ENCODE measurements at places on chromosomes 2 and 18.

- no peak for DNase-seq
Measured at GRCh38 chr2:225602205-225602604, 202.7 kb downstream of the NYAP2 start.

DNA sequence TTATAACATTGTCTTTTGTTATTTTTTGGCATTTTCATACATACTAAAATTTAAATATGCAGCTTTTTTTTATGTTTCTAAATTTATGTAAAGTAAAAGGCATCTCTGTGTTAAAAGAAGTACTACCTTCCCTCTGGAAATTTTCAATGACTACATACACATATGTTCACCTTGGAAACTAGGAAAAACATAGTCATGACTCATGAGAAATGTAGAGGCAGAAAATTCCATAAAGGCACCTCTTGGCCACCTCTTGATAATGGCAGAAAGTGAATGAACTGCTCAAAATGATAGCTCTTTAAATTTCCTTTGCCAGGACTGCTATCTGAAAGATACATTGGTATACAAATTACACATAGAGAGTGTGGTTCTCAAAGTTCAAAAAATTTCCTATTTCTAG is 889.1 kb upstream of the ZEB2 start:
- DNase-seq, result no peak

GRCh38 chr18:47881752-47882455 is 48.6 kb downstream of the SMAD2 start:
- peak; percentile 84 for DNase-seq

DNA sequence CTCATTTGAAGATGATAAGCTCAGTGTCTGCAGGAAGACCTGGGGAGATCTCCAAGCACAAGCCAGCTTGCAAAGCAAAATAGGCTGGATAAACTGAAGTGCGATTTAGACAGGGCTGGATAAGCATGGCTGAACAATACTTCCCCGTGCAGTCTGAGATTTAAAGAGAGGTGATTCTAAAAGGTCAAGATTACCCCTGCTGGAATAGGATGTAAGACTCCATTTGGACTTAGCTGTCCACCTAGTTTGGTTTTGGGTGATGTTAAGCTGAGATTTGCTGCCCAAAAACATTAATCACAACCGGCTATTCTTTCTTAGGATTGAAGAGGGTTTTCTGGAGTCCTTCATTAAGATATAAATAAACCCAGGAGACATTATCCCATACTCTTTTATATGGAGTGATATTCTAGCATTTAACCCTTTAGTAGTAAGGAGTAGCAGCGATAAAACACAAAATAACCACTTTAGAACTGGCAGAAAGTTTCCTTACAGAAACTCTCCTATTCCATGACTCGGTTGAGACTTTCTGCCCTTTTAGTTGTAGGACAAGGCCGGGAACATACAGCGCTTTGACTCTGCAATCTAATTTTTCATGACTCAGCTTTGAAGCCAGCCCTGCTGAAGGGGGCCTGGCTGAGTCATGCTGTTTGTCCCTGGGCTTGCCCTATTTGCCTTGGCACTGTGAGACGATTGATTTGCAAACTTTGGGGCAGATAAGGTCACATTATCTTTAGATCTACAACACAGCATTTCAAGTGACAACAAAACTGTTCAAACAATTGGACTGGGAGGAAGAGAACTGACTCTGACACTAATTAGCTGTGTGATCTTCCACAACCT is 238.2 kb downstream of the GCA start:
- peak; percentile 14 for DNase-seq

DNA sequence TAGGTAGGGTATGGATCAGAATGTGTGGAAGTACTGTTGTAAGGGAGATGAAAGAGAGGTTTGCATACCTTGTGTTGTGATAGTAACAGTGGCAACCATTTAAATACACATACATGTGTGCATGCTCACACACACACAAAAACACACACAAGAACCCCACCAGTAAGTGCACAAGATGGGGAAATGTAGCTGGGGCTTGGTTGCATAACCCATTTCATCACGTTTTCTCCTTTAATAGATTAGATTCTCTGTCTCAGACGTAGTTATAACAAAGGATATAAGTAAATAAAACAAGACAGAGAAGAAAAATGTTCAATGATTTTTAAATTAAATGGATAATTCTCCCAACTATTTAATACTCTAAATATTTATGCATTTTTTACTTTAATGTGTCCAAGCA is 13.4 kb downstream of the ARHGAP15 start:
- no peak for DNase-seq

GRCh38 chr18:3328532-3328931 is 66.6 kb downstream of the MYL12B start:
- no peak for DNase-seq

DNA sequence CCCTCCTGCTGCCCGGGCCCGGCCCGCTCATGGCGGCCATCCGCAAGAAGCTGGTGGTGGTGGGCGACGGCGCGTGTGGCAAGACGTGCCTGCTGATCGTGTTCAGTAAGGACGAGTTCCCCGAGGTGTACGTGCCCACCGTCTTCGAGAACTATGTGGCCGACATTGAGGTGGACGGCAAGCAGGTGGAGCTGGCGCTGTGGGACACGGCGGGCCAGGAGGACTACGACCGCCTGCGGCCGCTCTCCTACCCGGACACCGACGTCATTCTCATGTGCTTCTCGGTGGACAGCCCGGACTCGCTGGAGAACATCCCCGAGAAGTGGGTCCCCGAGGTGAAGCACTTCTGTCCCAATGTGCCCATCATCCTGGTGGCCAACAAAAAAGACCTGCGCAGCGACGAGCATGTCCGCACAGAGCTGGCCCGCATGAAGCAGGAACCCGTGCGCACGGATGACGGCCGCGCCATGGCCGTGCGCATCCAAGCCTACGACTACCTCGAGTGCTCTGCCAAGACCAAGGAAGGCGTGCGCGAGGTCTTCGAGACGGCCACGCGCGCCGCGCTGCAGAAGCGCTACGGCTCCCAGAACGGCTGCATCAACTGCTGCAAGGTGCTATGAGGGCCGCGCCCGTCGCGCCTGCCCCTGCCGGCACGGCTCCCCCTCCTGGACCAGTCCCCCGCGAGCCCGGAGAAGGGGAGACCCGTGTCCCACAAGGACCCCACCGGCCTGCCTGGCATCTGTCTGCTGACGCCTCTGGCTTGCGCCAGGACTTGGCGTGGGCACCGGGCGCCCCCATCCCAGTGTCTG is 767 bp downstream of the RHOB start:
- DNase-seq, result peak; percentile 49

DNA sequence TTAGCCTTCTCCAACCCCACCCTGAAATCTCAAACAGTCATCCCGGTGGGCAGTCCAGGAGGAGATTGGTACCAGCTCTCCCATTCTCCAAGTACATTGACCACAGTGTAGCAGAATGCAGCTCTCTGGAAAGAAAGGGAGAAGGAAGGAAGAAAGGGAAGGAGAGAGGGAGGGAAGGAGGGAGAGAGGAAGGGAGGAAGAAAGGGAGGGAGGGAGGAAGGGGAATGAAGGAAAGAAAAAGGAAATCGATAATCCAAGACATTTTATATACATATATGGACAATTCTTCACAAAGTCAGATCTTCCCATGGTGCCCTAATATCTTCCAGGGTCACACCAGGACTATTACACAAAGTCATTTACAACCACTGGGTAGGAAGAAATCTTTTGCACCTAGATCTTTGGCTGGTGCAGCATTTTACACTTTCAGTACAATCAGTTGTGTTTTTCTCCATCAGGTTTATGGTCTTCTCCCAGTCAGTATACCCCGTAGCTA is 58.8 kb downstream of the ARHGEF33 start:
- no peak for DNase-seq

DNA sequence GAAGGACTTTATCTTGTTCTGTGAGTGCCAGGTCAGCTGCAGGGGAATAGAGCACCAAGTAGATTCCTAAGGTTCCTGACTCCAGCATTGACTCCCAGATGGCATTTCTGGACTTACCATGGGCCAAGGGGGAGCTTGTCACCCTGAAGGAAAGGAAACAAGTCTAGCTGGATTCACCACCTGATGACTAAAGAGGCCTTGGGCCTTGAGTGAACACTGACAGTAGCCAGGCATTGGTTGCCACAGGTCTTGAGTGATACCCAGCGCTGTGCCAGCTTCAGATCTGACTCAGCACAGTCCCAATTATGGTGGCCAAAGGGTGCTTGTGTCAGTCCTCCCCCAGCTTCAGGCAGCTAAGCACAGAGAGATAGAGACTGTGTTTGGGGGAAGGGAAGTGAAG is 40.1 kb upstream of the CAPN13 start:
- DNase-seq, result no peak

- DNase-seq, result peak; percentile 42
Measured at GRCh38 chr2:238077292-238077691, 16.5 kb downstream of the SCLY start.

DNA sequence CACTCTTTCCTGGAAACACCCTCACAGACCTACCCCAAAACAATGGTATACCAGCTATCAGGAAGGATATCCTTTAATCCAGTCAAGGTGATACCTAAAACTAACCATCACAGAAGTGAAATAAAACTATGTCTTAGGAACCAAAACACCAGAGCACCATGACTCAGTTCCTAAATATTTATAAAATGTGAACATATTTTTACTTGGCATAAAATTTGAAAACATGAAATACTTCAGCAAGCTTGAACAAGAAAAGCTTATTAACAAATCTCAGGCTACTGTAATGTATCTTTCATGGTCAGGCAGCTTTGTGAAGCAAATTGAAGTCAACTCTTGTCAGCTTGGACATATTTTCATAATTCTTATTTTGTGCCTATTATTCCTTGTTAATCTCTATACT is 440.8 kb upstream of the CDH20 start:
- peak; percentile 27 for DNase-seq

- no peak for DNase-seq
Measured at GRCh38 chr2:28644760-28645159, 106.9 kb upstream of the PPP1CB start.

GRCh38 chr2:190210471-190210870 is 109.2 kb downstream of the HIBCH start:
- no peak for DNase-seq

GRCh38 chr2:133685636-133686215 is 117.5 kb upstream of the NCKAP5 start:
- no peak for DNase-seq

Measured in amniotic epithelial cell (primary cell).